ENCODE measurements at places on chromosomes 7 and 10.

DNA sequence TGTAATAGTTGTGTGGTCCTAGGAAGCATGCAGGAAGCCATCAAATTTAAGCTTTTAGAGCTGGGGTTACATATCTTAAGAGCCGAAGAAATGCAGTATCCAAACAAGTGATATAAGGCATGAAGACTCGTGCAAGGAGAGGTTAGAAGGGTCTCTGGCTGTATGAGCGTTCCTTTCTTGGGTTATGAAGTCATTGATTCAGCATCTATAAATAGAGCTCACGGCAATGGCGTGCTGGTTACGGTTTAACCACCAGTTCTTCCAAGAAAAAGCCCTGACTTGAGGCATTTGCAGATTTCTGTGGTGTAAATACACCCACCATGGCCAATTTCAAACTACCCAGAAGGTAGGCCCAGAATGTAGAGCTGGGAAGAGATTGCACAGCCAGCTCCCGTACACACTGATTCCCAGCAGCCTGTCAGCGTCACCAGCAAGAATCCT, 72.0 kb upstream of the KAT6B start:
- no peak for DNase-seq

- DNase-seq, result no peak
Observed at GRCh38 chr10:29784175-29784773, 149.5 kb upstream of the SVIL start.

DNA sequence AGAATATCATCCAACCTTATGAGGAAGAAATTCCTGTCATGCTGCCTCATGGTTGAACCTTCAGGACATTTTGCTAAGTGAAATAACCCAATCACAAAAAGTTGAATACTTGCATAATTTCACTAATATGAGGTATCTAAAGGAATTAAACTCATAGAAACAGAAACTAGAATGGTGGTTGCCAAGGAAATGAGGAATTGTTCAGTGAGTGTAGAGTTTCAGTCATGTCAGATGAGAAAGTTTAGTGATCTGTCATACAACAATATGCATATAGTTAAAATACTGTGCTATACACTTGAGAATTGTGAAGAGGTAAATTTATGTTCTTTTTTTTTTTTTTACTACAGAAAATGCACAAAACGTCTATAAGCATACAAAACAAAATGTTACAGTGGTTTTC, 60.7 kb downstream of the R3HCC1L start:
- DNase-seq, result no peak

DNA sequence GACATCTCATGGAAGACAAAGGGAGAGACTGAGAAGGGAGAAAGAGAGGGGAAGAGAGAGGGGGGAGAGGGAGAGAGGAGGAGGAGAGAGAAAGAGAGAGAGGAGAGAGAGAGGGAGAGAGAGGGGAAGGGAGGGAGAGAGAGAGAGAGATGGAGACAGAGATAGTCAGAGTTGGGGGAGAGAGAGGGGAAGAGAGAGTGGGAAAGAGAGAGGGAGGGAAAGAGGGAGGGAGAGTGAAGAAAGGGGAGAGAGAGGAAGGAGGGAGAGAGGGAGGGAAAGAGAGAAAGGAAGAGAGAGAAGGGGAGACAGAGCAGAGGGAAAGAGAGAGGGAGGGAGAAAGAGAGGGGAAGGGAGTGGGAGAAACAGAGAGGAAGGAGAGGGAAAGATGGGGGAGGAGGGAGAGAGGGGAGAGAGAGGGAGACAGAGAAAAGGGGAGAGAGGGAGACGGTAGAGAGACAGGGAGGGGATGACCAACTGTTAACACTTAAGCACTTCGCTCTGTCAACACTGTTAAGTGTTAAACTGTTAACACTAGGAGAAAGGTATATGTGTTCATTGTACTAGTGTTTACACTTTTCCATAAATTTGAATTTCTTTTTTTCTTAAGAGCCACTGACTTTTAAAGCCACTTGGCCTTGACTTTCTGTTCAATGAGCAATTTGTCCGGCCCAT, 21.8 kb upstream of the SDK1 start:
- DNase-seq, result no peak

All from NCI-H1930 (cell line).